NCI-H748 treated with DMSO at 0.1 percent for 48 hours (cell line): ENCODE measurements at places on chromosomes 16 and 17.

GRCh38 chr16:81315271-81316175 lies 761 bp downstream of the GAN start:
- DNase-seq = no peak

DNA sequence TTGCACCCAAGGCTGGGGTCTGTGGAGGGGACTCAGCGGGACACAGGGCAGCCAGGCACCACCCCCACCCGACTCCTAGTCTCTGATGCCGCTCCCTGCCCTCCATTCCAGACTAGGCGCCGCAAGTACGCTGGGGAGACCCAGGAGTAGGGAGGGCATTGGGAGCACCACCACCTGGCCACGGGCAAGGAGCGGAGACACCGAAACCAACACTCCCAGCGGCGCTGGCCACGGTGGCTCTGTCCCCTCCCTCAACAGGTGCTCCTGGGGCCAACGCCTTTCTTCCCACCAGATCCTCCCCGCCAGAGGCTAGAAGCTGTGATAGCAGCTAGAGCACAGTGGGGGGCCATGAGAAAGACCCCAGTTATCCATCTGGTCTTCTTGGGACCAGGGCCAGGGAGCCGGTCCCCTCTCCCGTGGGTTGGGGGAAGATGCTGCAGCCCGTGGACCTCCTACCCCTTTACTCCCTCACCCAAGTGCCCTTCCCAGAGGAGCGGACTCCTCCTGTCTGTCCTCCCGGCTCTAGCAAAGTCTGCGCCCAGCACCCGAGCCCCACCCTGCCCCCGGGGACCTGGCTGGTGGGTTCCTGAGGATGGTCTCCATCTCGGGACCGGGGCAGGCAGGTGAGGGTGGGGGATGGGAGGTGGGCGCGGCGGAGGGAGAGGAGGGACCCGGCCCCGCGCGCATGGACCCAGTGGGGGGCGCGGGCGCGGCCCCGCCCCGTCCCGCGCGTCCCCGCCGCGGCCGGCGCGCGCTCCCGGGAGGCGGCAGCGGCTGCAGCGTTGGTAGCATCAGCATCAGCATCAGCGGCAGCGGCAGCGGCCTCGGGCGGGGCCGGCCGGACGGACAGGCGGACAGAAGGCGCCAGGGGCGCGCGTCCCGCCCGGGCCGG lies at the start of gene SYNGR3:
Gene SYNGR3 (plus strand): TSS at position 762 of the 892 bp plus-strand sequence. CDS start 133 bp downstream, outside the sequence.
- peak; percentile 6 for DNase-seq

- no peak for DNase-seq
Measured at GRCh38 chr16:80039777-80040176, 439.2 kb upstream of the MAF start.

GRCh38 chr16:74029115-74029792 lies 267.4 kb upstream of the PSMD7 start:
- no peak for DNase-seq

DNA sequence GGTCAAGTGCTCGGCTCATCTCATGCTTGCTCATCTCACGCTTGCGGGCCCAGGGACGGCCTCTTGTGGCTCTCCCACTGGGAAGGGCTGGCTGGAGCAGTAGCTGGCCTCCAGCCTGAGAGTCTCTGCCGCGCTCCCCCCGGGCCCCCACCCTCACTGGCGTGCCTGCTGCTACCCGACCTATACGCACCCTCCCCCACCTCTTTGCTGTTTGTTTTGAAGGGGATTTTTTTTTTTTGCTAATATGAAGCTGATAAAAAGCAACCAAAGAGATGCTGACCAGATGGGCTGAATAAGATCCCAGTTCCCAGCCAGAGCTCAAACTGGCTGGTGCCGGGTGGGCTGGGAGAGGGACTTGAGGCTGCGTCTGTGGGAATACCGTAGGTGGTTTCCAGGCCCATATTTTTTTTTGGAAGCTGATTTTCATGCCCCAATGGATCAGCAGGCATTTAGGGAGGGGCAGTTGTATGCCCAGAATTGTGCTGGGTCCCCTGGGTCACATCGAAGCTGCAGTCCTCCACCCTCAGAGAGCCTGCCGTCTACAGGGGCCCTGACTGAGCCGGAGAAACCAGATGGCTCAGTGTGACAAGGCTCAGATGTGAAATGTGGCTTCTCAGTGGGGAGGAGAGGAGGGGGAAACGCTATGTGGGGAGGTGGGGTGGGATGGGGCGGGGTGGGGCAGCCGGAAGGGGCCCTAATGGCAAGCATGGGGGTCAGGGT lies 115.0 kb downstream of the RAP1GAP2 start:
- DNase-seq = no peak

DNA sequence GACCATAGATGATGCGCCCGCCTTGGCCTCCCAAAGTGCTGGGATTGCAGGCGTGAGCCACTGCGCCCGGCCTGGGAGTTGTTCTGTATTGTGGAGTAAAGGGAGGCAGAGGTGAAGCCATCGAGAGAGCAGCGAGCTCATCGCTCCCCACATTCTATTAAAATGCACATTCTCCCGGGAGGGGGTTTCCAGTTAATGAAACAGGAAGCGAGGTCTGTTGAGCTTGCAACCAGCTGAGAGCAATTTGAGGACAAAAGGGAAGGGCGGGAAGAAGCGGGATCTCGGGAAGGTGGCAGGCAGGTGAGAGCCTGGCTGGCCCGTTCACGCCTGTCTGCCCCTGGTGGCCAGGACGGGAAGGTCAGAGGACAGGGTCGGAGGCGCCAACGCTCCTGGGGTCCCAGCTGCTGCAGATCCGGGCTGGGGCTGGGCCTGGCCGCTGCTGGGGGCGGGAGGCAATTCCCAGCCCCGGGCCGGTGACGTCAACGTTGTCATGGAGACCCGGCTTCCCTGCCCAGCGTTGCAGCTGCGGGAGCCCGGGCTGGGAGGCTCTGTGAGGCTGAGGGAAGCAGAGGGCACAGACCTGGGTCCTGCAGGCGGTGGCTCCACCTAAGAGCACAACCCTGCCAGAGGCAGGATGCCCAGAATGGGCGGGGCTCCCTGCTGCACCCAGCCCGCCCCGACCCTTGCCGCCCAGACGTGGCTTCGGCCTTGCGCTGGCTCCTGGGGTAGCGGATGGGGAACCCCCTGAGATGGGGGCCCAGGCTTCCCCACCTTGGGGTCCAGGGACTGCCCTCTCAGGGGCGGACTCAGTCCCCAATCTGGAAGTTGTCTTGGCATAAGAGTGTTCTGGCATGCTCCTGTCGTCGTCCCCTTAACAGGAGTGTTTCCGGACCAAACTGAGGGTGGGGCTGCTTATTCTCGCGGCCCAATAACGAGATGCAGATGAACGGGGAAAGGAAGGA lies 48.7 kb upstream of the PLCG2 start:
- DNase-seq = peak; percentile 86

- no peak for DNase-seq
Measured at GRCh38 chr16:22353191-22353919, 21.1 kb downstream of the CDR2 start.

GRCh38 chr17:9203771-9204425 lies 182.6 kb downstream of the NTN1 start:
- DNase-seq = no peak
